ENCODE measurements at places on chromosomes 13 and 19.

DNA sequence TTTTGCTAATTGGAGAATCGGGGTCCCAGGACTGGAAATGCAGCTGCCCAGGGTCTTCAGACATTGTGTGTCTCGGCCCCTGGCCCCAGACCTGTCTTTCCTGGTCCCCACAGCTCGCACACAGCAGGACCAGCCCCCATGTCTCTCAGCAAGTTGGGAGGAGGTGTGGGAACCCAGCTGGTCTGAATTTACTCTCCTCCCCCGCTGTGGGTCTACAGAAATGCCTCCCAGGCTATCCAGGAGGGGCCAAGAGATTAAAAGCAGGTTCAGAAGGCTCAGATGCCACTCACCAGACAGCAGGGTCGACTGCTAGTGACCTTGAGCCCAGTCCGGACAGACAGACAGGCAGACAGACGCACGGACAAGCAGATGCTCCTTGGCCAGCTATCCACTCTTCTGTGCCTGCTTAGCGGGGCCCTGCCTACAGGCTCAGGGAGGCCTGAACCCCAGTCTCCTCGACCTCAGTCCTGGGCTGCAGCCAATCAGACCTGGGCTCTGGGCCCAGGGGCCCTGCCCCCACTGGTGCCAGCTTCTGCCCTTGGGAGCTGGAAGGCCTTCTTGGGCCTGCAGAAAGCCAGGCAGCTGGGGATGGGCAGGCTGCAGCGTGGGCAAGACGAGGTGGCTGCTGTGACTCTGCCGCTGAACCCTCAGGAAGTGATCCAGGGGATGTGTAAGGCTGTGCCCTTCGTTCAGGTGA lies at the start of gene DAND5:
Gene DAND5, plus strand, starts transcription at position 285 of the 697 bp plus-strand sequence. Its CDS starts 85 bp downstream, at position 370.
- DNase-seq: peak; percentile 60

GRCh38 chr13:113962975-113963374 lies 10.9 kb downstream of the C13orf46 start:
- no peak for DNase-seq

GRCh38 chr13:47639738-47640447 lies 361.2 kb downstream of the SUCLA2 start:
- DNase-seq: no peak

- no peak for DNase-seq
Observed at GRCh38 chr19:40252395-40252794, 25.9 kb upstream of the CCNP start.

DNA sequence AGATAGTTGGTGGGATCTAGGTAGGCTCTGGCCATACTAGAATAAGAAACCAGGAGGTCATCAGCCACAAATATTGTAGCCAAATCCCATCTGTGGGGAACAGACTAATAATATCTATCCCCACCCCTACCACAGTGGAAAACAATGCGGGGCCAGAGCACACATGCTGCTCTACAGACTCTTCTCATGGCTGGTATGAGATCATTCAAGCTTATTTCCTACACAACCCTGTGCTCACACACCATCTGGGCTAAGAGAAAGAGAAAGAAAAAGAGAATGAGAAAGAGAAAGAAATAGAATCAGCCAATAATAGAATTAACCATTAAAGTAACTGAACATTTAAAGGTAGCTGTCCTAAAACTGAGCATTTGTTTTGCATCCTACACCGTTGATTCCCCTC lies 1268.4 kb upstream of the SPRY2 start:
- DNase-seq: no peak

DNA sequence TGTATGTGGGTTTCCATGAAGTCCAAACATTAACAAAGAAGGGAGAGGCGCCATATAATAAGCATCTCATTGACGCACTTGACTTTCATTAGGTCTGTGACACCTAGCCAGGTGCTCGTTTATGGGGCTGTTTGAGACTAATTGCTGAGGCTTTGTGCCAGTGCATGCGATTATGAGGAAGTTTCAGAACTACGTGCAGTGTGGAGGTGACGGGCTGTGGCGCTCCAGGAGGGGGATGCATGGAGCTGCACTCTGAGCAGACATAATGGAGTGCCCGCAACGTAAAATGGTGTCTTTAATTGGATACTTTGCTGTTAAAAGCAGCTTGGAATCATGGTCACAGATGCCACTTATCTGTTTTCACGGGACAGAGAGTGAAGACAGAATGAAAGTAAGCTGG lies 223.2 kb downstream of the FGF9 start:
- no peak for DNase-seq

DNA sequence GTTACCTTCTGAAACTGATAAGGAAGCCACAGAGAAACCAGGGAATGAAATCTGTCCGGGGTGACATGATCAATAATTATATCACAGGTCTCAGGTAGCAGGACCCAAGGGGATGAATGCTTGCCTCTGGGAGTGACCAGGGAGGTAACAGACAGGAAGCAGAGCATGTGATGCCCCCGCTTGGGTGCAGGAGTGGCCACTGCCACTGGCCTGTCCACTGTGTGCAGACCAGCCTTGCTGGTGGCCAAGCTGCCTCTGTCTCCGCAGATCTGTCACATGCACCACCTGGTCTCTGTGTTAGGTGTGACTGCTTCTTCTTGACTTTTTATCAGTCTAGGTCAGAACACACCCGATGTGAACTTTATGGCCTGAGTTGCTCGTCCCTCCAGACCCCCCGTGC lies 71.8 kb downstream of the PEPD start:
- no peak for DNase-seq

DNA sequence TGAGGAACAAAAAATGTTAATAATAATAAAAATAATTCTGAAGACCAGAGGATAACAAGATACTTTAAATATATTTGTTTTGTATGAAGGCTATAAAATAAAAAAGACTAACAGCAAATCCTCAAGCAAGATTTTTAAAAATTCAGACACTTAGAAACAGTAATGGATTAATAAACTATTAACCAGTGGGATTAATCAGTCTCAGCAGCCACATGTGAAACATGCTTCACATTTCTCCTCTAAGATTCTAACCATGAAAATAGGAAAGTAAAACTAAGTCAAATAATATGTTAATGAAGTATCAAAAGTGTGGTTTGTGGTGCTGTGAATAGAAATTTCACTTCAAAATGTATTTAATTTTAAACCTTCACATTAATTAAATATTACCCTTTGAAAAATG lies 57.4 kb downstream of the KCNRG start:
- DNase-seq: no peak

DNA sequence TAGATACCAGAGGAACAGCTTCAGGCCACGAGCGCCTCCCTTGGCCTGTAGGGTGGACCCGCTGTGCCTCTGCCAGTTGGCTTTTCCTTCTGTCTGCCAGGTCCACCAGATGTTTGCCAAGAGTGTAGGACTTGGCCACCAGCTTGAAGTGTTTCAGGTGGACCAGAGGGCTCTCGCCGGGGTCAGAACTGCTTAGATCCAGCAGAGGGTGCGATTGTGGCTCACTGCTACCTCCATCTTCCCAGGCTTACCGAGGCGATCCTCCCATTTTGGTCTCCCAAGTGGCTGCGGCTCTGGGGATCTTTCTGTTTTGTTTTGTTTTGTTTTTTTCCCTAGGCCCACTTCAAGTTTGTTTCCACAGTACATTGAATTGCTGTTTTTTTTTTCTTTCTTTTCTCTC lies 23.0 kb upstream of the ZNF730 start:
- no peak for DNase-seq

DNA sequence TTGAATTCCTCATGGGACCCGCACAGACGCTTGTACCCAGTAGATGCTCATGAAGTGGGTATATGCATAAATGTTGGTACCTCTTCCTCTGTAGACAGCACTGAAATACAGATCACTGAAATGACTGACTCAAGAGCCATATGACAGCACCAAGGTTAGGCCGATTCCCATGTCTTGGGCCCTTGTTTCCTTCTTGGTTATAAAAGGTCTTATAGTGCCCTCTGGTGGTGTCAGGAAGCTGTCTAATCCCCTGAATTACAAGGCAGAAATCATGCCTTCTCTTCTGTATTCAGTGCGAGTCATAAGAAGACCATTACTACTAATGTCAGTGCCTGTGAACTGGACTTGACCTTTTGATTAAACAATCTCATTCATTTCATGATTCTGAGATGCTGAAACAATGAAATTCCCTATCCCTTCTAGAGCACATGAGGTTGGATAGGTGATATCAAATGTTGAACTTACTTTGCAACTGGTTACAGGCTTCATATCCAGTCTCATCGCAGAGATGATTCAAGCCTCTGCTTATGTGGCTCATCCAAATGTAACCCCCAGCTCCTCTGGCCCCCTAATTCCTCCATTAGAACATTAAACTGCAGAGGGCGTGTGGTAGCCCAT lies 59.7 kb downstream of the SPATA13 start:
- peak; percentile 98 for DNase-seq

DNA sequence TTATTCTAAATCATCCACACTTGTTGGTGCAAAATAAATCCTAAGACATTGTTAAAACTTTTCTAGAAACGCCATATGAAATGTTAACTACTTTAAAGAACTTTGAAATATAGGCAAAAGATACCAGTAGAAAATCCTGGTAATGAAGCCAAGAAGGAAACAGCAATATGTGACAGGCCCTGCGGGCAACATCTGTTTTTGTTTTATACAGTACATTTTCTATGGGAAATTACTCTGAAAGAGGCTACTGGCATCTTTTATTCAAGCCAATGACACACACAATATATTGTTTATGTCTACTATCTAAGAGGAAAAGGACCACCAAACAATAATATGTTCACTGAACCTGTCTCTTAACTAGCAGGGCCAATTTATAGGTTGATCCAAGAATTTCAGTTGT lies 829.7 kb downstream of the PCDH17 start:
- DNase-seq: no peak

DNA sequence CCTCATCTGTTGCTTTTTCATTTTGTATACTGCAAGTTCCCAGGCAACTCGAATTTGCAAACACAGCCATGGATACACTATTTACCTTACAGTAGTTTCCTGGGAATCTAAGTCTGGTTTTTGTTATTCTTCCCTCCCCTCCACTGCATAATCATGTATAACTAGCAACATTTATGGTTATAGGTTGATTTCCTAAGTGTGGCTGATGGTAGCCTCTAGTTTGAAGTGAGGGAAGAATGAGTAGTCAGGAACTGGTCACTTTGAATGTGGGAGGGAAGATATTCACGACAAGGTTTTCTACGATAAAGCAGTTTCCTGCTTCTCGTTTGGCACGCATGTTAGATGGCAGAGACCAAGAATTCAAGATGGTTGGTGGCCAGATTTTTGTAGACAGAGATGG lies at the start of gene KCNRG:
Gene KCNRG, plus strand, starts transcription at position 187 of the 400 bp plus-strand sequence. Its CDS starts 50 bp downstream, at position 237.
- no peak for DNase-seq

DNA sequence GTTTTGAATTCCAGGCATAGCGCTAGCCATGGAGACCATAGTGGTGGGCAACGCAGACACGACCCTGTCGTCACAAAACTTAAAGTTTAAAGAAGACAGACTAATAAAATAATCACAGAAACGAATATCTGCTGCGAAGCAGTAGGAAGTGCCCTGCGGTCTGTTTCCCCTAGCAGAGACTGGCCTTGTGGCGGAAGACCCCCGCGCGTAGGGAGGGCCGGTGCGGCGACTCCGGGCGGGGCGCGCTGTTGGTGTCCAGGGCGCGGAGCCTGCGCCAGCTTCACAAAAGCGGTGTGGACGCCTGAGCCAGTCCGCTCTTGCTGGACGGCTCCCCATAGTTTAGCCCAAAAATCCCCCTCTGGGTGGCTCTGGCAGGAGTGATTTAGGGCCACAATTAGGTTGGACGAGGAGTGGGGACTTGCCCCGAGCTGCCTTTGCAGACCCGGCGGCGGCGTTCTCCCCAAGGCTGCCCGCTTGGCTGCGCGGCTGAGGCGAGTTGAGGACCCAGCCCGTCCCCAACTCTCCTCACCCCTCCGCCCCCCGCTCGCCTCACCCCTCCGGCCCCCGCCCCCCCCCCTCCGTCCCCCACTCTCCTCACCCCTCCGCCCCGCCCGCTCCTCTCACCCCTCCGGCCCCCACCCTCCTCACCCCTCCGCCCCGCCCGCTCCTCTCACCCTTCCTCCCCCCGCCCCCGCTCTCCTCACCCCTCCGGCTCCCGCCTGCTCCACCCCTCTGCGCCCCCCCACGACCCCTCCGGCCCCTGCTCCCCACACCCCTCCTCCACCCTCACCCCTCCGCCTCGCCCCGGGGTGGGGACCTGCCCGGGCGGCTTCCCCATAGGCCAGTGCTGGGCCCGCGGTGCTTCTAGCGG lies 14.2 kb upstream of the LATS2 start:
- DNase-seq: no peak

Data from pons (tissue), 1 donor.